Hair follicle dermal papilla cell (primary cell): ENCODE measurements at places on chromosomes 3 and 15. TPM values are rescaled to one million over a fixed set of nuclear protein-coding genes. Genes with fewer than 3 reads are reported as not detected.

PDZRN3 gene
- total RNA-seq, result 108 and 137 TPM in 2 replicates

COL6A5 gene
- under 0.01 and 0.97 TPM in 2 replicates for total RNA-seq

BOC gene
- 60.7 and 67.2 TPM in 2 replicates for total RNA-seq

HTR3E gene
- total RNA-seq, result not detected in 2 replicates

STARD5 gene
- 5.5 and 8.1 TPM in 2 replicates for total RNA-seq

SEMA3G gene
- 0.85 and 0.97 TPM in 2 replicates for total RNA-seq

SLC24A5 gene
- total RNA-seq, result 0.16 TPM in 1 of 2 replicates, not detected in the other

CHRM5 gene
- total RNA-seq, result under 0.01 TPM in 1 of 2 replicates, not detected in the other

SMAD6 gene
- 19.3 and 30.0 TPM in 2 replicates for total RNA-seq

FETUB gene
- not detected in 2 replicates for total RNA-seq

LSMEM2 gene
- not detected in 2 replicates for total RNA-seq

FAM227B gene
- 2.4 and 2.9 TPM in 2 replicates for total RNA-seq

HCN4 gene
- total RNA-seq, result not detected in 2 replicates

CTXN2 gene
- total RNA-seq, result not detected in 2 replicates

TF gene
- total RNA-seq, result under 0.01 and 0.36 TPM in 2 replicates

GOLGA6D gene
- total RNA-seq, result under 0.01 TPM in 1 of 2 replicates, not detected in the other

CHL1 gene
- total RNA-seq, result under 0.01 TPM in 1 of 2 replicates, not detected in the other

GAP43 gene
- total RNA-seq, result 0.12 and 0.16 TPM in 2 replicates

MYZAP gene
- total RNA-seq, result not detected in 2 replicates

ALG1L2 gene
- not detected in 2 replicates for total RNA-seq

AGBL1 gene
- not detected in 2 replicates for total RNA-seq

GPR160 gene
- 0.32 and 0.36 TPM in 2 replicates for total RNA-seq
